ENCODE measurements at places on chromosomes 2 and 18.

GRCh38 chr2:96945014-96945413 is 41.4 kb downstream of the FAM178B start:
- no peak for DNase-seq

- DNase-seq, result no peak
Observed at GRCh38 chr2:124875627-124876244, 850.6 kb downstream of the CNTNAP5 start.

DNA sequence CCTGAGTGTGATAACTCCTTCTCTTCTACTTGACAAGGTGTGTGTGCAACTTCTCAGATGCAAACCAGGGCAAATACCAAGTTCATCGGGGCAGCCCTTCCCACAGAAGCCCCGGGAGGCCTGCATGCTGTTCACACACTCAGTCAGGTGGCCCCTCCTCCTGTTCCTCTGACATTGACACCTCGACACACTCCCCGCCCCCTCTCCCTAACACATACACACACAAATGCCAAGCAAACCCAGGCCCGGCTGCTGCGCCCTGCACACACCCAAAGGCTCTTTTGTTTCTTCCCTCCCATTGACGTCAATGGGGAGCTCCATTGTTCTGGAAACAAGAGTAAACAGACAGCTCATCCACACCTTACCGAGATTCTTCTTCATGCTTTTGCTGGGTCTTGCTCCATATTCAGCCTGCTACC is 1.7 kb upstream of the PER2 start:
- DNase-seq, result no peak

DNA sequence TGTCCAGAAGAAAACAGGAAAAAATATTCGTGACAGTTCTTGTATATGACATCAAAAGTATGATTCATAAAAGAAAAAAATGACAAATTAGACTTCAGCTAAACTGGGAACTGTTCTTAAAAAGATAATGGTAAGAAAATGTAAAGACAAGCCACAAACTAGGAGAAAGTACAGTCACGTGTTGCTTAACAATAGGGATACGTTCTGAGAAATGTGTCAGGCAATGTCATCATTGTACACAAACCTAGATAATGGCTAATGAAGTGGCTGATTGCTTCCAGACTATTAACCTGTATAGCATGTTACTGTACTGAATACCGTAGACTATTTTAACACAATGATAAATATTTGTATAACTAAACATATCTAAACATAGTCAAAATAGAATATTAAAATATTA is 35.9 kb upstream of the CTIF start:
- DNase-seq, result no peak

DNA sequence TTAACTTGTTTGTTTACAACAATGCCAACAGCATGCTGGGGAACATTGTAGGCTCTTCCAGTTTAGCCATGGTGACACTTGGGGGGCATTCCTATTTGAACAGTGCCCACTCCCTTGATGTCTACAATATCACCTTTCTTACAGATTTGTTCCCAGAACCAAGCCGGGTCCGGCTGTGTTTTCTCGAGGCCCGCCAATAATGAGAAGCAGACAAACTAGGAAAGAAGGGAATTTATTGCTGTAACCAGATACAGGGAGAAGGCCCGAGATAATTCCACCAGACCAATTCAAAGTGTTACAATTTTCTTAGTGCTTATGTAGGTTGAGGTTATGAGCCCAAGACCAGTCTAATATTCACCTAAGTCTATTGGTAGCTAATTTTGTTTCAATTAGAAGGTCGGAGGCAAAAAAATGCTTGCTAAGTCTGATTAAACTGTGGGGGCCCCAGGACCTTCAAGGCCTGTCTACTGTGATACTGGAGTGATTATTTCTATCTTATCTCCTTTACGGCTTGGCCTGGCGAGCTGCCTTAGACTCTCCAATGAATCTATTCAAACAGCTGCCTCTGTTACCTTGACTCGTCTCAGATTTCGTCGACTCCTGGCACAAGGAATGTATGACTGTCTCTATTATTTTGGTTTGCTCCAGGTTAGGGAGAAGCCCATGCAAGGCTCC is 59.1 kb upstream of the PSME4 start:
- no peak for DNase-seq

GRCh38 chr18:39238981-39239660 is 1673.5 kb upstream of the CELF4 start:
- no peak for DNase-seq

- DNase-seq, result no peak
Observed at GRCh38 chr2:171822525-171823322, 71.3 kb downstream of the SLC25A12 start.

GRCh38 chr2:155574941-155575340 is 757.6 kb downstream of the NR4A2 start:
- DNase-seq, result no peak

- no peak for DNase-seq
Observed at GRCh38 chr2:124805060-124805459, 780.0 kb downstream of the CNTNAP5 start.

DNA sequence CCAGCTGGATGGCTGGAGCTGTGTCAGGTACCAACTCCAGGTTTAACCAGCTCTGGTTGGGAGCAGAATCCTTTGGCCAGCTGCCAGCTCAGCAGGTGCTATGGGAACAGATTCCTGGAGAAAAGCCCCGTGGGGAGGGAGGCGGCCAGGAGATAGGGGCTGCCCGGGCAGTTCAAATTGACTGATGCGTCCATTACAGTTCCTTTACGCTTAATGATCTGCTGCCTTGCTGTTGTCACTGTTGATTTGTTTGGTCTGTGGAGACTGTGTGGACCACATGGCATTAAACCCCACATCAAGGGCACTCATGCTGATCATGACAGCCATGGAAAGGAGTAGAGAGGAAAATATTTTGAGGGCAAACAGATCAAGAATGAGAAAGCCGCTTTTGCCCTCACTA is 200.0 kb downstream of the TSN start:
- no peak for DNase-seq

- no peak for DNase-seq
Observed at GRCh38 chr18:41585512-41585911, 369.5 kb upstream of the PIK3C3 start.

- DNase-seq, result no peak
Observed at GRCh38 chr2:37464067-37464466, 119.6 kb downstream of the QPCT start.

GRCh38 chr2:215692387-215693079 is 256.7 kb upstream of the FN1 start:
- no peak for DNase-seq

DNA sequence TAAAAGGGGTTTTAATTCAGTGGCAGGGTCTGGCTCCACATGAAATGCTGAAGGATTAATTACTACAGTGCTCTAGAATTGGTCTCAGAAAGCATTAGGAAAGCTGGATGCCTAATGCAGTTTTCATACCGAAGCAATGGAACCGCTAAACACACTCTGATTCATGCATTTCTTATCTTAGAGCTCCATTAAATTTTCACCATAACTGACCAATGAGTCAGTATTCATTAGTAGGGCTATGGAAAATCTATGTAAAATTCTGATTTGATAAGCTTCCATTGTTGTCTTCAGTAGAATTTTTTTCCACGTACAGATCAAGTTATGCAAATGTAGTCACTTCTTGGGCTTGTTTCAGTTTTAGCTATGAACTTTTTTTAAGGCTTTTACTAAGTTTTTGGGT is 359.9 kb downstream of the ARHGAP15 start:
- no peak for DNase-seq

DNA sequence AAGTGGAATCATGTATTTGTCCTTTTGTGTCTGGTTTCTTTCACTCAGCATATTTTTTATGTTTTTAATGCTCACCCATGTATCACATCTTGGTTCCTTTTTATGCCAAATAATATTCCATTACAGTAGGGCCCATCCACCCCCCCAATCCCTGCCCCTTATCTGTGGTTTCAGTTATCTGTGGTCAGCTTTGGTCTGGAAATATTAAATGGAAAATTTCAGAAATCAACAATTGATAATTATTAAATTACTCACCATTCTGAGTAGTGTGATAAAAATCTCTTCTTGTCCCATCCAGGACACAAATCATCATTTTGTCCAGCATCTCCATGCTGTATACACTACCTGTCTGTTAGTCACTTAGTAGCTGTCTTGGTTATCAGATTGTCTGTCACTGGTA is 66.7 kb downstream of the BIRC6 start:
- DNase-seq, result no peak

- DNase-seq, result no peak
Observed at GRCh38 chr2:99205491-99205890, 24.5 kb downstream of the MRPL30 start.

DNA sequence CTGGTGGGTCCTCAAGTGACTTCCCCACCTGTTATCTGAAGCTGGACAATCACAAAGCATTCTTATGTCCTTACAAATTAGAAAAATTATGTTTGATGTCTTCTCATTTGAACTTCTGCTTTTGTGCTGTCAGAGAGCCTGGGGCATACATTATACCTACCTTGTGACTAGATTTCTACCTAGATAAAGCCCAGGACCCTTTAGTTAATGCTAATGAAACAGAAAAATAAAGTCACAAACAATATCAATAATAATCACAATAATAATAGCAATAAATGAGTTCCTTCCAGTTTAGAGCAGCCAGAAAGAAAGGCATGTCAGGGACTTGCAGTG is 456.4 kb downstream of the SETBP1 start:
- no peak for DNase-seq

DNA sequence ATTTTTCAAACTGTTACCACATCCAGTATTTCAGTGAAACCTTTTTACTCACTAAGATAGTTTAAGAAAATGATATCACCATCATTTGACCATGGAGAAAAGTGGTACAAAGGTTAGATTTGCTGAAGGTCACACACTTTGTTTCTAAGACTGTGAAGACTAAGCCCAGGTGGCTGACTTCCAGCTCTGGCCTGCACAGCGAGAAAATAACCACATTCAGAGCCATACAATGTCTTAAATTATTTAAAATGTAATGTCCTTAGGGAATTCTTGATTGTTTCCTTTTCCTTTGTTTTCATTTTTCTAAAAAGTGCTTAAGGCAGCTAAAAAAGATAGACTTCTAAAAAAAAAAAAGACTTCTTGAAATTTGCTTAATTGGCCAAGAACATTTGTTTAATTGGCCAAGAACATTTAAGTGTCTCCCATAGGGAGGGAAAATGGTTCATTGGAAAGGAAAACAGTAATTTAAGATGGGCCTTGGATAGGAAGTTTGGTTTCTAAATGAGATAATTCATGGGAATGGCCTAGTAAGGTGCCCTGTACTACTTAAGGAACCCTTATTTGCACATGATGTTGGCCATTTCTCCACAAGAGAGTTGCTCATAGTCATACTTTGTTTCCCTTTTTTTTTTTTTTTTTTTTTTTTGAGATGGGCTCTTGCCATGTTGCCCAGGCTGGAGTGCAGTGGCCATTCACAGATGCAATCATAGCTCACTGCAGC is 45.2 kb downstream of the CYP1B1 start:
- DNase-seq, result no peak

DNA sequence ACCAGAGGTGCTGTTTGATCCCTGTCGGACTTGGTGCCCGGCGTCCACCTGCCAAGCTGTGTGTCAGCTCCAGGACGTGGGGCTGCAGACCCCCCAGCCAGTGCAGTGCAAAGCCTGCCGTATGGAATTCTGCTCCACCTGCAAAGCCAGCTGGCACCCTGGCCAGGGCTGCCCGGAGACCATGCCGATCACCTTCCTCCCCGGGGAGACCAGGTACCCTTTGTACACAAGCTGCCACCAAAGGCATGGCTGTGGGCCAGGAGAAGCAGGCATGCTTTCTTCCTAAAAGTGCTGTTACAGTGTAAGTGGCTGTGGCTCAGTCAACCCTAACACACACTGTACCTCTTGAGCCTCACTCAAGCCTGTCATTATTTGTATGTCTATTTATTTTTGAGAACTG is 103.3 kb downstream of the RNF144A start:
- no peak for DNase-seq

GRCh38 chr18:49934457-49934856 is 121.1 kb upstream of the ACAA2 start:
- DNase-seq, result no peak

DNA sequence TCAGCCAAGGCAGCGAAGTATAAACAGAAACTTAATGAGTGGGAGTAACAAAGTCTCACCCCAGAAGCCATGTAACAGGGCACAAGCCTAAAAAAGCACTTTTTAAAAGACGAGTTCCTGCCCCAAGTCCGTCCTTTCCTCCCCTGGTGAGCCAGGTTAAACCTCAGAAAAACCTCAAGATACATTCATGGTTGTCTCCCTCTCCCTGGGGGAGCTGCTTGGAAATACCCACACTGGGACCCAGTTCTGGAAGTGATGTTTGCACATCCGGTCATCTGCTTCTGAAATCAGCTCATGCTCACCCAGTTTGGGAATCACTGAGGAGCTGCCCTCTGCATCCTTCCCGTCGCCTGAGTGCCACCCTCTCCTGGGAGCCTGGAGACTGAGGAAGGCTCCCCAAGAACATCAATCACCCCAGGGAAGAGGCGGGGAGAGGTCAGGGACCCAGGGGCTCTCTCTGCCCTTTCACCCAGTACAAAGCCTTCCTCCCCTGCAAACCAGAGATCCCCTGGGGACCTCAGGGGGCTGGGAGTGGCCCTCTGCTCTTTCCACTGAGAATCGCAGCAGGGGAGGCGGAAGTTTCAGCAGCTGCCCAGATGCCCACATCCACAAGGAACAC is 150.6 kb upstream of the AGAP1 start:
- no peak for DNase-seq

DNA sequence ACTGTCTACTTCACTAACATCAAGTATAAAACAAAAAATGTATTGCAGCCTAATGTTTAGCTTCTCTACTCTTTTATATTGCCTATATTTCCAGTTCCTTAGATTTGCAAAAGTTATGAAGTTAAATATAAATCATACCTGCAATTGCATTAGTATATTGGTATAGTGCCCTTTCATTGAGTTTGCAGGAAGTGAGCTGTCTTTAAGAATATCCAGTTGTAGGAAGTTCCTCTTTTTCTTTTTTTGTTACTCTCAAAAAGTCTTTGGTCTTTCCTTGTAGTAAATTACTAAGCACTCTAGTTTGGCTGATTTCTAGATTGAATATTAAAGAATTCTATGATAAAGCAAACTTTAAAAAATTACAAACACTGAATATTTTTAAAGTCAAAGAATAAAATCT is 71.3 kb upstream of the FN1 start:
- DNase-seq, result no peak

DNA sequence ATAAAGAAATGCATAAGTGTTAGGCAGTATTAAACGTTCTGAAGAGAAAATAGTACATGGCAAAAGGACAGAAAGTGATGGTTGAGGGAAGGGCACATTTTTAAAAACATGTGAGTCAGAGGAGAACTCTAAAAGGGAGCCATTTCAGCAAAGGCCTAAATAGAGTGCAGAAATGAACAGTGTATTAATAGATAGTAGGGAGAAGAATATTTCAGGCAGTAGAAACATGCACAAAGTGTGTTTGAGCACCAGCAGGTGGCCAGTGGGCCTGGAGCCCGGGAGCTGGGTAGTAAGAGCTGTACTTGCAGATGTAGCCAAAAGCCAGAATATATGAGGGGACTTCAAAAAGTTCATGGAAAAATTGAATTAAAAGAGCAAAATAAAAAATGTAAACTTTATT is 288.1 kb upstream of the FIGN start:
- DNase-seq, result no peak

DNA sequence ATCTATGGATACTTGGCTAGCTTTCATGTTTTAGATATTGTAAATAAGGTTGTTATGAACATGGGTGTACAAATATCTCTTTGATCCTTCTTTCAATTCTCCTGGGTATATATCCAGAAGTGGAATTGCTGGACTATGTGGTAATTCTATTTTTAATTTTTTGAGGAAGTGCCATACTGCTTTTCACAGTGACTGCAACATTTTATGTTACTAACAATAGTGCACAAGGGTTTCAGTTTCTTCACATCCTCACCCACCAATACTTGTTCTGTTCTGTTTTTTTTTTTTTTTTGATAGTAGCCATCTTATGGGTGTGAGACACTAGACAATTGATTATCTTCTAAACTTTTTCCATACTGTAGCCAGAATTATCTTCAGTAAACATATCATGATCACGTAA is 17.3 kb upstream of the NEUROD1 start:
- no peak for DNase-seq

All from stimulated activated CD4-positive, alpha-beta T cell treated with anti-CD3 and anti-CD28 coated beads, Interleukin-1b, Interleukin-23, amount 100 ng/mL, for 1 hour (primary cell).